ENCODE measurements at places on chromosomes 3 and 15.

- no peak for DNase-seq
Observed at GRCh38 chr3:16066545-16066944, 107.9 kb upstream of the GALNT15 start.

DNA sequence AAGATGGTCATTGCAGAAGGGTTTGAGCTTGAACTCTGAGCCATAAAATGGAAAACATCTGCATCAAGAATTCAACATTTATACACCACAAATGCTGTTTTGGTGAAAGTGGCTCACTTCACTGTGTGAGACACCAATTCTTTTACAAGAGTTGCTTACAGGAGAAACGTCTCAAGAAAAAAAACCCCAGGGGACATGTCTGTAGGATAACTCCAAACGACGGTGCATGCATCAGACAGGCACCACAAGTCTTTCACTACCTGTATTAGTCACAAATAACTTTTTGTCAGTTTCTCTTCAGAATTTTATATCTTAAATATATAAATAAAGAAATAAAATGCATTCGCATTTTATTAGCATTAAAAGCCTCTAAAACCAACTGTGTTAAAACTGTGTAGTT is 164.3 kb downstream of the EFHB start:
- no peak for DNase-seq

DNA sequence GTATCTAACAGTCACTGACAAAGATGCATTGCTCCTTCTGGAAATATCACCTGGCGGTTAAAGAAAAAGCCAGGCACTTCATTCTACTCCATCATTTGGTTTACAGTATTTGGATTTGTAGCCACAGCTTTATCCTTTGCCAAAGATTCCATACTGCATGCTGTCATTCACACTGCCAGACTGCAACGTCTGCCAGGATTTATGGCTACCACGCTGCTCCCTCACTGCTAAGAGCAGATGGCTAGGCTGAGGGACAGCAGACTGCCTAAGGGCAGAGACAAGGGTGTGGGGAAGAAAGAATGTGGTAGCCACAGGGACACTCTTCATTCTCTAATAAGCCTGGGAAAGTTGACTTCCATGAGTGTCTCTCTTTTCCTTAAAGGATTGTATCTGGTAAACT is 1047.0 kb downstream of the TUSC7 start:
- no peak for DNase-seq

DNA sequence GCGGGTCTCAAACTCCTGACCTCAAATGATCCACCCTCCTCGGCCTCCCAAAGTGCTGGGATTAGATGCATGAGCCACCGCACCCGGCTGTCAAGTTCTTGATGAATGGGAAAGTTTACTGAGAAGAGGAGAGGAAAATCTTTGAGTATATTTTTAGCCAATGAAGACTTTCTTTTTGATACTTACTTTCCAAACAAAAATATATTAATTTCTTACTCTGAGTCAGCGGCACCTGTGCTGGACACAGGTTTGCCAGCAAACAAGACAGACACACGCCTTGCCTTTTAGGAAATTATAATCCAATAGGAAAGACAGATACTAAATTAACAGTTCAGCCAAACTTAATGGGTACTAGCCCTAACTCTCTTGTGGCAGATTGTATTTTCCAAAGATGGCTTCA is 166.6 kb downstream of the SHQ1 start:
- no peak for DNase-seq

- no peak for DNase-seq
Observed at GRCh38 chr15:67501836-67502461, 19.0 kb upstream of the C15orf61 start.

GRCh38 chr15:69434679-69435078 is 17.9 kb upstream of the RPLP1 start:
- no peak for DNase-seq

- DNase-seq, result no peak
Observed at GRCh38 chr15:38421069-38421690, 32.7 kb upstream of the FAM98B start.

GRCh38 chr3:179236669-179237301 is 14.1 kb downstream of the KCNMB3 start:
- DNase-seq, result no peak

- DNase-seq, result no peak
Observed at GRCh38 chr3:47476644-47477199, 981 bp upstream of the SCAP start.

DNA sequence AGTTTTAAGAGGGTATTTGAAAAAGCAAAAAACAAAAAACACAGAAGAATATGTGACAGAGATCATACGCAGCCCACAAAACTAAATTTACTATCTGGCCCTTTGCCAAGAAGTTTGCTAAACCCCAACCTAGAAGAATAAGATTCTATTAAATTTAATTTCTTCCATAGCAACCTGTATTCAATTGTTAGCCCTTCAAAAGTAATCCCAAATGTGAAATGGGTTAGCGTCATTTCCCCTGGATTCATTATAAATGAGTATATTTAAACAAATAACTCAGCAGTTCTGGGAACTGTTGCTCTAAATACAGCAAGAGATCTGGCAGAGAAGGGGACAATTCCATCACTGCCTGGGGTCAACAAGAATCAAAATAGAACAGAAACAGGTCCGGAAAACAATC is 56.8 kb downstream of the CERS3 start:
- DNase-seq, result no peak

DNA sequence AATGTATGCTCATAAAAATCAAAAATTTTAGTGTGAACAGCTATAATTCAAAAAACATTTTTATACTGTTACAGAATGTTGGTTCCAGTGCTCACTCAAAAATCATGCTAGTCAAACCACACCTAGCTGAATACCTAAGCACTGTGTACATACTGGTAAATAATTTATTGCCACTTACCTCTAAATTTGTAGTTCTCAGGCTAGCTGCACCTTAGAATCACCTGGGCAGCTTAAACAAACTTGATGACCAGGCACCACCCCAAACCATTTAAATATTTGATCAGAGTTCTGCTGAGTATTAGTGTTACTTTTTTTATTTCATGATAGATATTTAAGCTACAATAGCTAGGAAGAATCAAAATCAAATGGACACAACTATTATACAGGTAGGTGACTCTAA is 32.3 kb upstream of the TMCO5A start:
- no peak for DNase-seq

- no peak for DNase-seq
Observed at GRCh38 chr3:48945432-48945831, 26.8 kb downstream of the ARIH2 start.

- DNase-seq, result no peak
Observed at GRCh38 chr3:9777694-9778021, 7.9 kb upstream of the CAMK1 start.

DNA sequence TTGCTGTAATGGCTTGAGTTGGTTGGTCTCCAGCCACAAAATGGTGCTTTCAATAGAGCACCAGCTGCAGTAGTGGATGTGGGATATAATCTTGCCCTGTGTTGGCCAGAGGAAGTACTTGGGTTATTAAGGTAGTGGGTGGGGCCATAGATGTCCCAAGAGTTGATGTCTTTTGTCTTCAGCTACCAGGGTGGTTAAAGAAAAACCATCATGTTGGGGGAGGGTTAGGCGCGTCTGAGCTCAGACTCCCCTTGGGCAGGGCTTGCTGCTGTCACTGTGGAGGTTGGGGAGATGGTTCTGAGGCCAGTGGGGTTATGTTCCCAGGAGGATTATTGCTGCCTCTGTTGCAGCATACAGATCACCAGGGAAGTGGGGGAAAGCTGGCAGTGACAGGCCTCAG is 46.9 kb upstream of the GADL1 start:
- DNase-seq, result no peak

DNA sequence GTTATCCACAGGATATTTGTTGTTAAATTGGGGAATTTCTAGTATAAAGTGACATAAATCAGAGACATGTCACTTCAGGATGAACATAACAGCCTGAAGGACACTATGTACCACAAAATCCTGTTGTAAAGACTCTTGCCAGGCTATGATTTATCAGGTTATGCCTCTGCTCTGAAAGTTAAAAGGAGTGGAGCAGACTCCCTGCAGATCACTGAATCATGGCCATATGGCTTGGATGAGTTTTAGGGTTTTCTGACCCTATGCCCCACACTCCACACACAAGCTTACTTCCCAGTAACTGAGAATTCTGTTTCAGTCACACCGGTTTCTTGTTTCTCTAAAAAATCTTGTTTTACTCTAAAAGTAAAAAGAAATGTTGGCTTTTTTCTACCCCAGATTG is 869.4 kb downstream of the NAALADL2 start:
- DNase-seq, result no peak

- DNase-seq, result no peak
Observed at GRCh38 chr15:85874236-85874635, 79.5 kb upstream of the KLHL25 start.

DNA sequence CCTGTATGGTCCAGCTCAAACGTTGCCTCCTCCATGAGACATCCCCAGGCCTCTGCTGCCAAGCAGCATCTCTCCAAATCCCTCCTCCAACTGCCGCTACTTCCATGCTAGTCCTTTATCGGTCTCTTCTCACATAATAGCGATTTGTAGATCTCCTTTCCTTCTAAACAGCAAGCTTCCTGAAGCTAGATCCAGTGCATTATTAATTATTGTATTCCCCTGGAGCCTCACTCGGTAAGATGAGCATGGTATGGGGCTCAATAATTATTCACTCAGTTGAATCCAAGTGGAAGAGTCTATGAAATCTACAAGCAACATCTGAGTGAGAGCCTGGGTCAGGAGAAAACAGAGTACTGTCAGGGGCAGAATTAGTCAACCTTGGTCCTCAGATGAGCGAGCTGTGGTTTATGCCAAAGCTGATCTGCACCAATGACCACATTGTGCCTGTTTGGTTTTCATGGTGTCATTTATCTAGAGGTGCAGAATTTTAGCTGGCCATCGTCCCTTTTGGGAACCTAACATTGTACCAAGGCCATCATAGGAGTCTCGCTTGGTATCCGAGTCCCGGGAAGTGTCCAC is 93.8 kb upstream of the UBE2E1 start:
- DNase-seq, result no peak

- DNase-seq, result no peak
Observed at GRCh38 chr15:90583471-90584252, 53.9 kb downstream of the CRTC3 start.

GRCh38 chr15:42999201-42999779 is 78.7 kb upstream of the TTBK2 start:
- no peak for DNase-seq

DNA sequence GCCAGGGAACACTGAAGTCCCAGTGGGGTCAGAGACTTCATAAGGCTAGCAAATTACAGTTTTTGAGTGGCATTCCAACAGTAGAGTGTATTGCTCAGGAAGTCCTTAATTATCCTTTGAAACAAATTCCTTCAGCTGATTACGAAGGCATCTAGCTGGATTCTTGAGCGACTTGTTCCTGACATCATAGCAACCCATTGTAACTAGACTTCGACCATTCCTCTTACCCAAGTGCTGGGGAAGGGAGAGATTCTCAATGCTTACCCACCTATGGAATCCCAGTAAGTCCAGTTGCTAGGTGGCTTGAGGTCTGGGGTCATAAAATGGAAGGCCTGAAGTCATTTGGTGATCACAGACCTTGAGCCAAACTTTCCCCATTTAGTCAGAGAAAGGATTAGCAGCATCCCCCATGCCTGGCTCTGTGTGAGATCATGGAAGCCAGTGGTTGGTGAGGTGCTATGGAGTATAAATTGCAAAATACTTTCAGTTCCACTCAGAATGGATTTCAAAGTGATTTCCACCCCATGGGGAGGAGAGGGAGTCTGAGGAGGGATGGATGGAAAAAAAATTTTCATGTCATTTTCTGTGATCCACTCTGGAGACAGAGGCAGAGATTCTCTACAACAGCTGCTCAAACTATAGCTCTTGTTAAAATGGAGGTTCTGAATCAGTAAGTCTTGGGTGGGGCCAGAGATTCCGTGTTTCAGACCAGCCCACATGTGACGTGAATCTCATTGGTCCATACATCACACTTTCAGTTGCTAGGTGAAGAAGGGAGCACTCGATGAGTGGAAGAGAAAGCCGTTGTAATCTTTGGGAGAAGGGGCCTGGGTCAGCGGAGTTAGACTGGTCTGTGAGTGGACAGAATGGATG is 45.7 kb downstream of the CD86 start:
- DNase-seq, result peak; percentile 49

DNA sequence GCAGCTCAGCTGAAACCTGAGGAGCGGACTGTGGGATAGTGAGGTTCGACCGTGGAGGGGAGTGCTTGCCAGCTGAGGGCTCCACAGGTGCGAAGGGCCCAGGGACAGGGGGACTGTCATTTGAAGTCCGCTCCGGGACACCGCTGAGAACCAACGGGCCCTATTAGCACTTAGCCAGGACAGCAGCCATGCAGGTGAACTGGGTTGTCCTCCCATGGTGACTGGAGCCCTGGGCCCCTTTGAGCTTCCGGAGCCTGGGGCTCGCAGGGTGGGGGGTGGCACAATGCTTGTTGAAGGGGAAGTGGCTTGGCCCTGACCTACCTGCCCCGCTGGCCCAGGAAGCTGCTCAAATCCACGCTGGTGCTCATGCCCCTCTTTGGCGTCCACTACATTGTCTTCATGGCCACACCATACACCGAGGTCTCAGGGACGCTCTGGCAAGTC is 24.7 kb downstream of the PTH1R start:
- DNase-seq, result no peak

DNA sequence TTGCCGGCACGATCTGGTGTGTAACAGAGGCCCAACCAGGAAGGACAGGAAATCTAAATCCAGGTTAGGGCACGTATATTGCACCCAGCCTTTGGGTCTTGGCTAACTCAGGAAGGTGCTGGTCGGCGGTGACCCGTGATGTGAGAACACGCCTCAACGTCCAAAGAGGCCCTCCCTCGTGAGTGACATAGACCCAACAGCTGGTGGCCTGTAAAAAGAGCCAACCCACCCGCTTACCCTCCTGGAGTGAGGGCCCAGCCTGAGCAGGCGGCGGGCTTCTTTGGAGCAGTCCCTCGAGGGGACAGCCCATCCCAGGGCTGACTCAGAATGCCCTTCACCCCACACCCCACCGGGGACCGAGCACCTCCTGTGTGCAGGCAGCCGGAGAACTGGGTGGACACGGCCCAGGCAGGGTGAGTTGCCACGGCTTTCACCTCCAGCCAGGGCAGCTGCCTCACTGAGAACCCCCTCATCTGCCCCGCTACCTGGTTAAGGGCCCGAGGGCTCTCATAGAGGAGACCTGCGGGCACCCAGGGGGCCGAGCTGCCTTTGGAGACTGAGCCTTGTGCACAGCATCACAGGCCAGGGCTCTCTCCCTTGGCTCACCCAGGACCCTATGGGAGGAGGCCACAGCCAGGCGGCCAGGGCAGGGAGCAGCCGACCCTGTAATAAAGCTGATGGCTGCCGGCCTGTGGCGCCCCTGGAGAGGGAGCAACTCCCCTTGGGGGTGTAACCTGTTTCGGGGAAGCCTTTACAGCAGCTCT is 41.8 kb downstream of the ZNF710 start:
- DNase-seq, result no peak

GRCh38 chr3:66934041-66934440 is 64.1 kb upstream of the KBTBD8 start:
- no peak for DNase-seq

GRCh38 chr3:59600631-59601030 is 550.8 kb upstream of the CFAP20DC start:
- DNase-seq, result no peak

- peak; percentile 59 for DNase-seq
Observed at GRCh38 chr3:150635526-150635925, 32.4 kb downstream of the SELENOT start.

Measured in CD4-positive, alpha-beta T cell treated with Interleukin-10 for 1 hour (primary cell).